Cerebellar nuclear complex (tissue), 1 donor: ENCODE measurements at places on chromosomes 11 and 22.

DNA sequence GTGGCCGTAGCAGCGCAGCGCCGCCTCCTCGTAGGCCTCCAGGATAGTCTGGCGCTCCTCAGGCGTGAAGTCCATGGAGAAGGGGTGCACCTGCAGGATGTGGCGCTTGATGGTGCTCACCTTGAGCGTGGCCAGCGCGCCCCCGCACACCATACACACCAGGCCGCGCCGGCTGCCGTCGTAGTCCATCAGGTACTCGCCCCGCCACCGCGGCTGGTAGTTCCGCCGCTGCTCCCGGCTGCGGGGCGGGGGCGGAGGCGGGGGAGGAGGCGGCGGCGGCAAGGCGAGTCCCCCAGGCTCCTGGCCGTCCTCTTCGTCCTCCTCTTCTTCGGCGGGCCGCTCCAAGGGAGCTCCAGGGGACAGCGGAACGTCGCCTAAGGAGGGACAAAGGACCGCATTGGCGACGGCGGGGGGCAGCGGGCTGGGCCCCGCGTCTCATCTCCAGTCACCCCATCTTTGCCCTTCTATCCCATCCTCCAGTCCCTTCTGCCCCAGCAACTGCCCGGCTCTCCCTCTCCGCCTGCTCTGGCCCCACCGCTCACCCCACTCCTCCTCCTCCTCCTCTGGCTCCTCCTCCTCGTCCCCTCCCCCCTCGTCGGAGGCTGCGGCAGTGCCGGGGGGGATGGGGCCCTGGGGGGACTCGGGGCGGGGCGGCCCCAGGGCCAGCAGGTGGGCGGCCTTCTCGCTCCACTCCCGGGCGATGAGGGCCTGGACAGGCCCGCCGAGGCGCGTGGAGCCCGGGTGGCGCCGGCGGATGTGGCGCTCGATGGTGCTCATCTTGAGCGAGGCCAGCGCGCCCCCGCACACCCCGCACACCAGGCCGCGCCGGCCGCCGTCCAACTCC, 4.9 kb downstream of the ZFTA start:
- no peak for DNase-seq

DNA sequence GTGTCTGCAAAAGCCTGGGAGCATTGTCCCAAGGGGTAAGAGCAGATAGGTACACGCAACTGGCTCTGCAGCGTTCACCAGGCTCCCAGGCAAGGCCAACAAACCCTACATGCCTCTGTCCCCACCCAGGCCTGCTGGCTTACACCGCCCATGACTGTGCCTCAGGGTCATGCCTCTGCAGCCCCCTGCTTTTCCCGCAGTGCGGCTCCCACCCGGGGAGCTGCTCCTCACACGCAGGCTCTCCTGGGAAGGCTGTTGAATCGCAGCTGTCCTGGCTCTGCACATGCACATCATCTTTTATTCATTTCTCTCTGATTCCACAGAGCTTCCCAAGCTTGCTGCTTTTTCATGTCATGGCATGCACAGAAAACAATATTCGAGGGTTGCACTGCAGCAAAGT, 29.2 kb upstream of the B3GAT1 start:
- DNase-seq = no peak

DNA sequence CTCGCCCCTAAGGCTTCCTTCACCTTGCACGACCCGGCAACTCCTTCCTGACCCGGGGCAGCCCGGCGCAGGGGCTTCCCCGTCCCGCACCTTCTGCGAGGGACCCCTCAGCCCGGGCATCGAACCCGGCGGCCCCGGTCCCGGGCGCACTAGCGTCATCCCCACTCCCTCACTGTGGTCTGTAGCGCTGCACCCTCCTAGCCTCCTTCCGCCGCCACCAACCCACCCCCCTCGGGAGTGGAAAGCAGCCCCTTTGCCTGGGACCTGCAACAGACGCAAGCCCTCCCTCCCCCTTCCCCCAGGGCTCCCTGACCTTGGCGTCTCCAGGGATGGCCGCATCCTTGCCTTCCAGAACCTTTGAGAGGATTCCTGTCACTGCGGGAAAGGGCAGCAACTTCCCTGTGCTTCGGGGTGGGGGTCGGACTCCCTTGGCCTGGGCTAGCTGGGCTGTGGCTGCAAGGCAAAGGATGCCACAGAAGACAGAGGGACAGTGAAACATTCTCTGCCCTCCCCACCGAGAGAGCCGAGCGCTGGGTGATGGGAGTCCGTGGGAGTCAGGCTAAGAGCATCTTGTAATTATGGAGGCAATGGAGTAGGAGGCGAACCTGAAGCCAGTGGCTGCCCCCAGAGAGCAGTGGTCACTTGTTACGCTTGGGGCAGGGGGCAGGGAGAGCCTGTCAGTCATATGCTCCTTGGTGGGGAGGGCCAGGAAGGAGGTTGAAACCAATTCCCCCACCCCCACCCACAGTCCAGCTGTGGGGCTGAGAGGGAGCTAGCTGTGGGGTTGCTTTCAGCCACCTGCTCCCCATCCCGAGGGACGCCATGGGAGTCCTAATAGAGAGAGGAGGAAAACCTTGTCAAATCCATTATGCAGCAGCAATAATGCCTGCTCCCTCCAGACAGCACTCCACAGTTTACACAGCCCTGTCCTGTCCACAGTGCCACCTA, 920 bp downstream of the TMEM132A start:
- DNase-seq = no peak

GRCh38 chr11:62925308-62925707, 4.1 kb upstream of the CHRM1 start:
- no peak for DNase-seq

DNA sequence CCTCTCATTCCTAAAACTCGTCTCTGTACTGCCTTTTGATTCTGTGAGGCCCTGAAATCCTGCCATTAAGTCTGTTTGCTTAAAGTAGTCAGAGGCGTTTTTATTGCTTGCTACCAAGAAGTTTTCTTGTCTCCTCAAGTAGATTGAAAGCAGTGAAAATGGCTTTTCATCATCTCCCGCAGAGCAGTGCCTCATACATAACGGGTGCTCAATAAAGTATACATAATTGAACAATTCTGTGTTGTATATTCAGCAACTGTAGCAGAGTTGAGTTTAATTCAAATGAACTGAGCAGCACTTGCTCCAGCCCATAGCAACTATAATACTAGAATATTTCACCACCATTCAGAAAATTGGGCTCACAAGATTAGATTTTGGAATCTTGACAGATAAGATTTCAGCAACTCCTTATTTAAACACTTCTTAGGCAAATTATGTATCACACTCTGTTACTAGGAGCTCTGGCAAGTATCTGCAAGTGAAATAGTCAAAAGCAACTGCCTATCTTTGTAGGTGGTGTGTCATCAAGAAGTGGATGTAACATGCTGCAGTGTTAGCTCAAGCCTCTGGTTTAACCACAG, 20.0 kb downstream of the FIBIN start:
- DNase-seq = no peak

- DNase-seq = no peak
Measured at GRCh38 chr22:42171417-42171816, 40.8 kb upstream of the CYP2D6 start.

- no peak for DNase-seq
Measured at GRCh38 chr22:23065069-23065451, 5.3 kb upstream of the GNAZ start.

GRCh38 chr11:118012083-118012669, 26.0 kb downstream of the IL10RA start:
- DNase-seq = no peak

DNA sequence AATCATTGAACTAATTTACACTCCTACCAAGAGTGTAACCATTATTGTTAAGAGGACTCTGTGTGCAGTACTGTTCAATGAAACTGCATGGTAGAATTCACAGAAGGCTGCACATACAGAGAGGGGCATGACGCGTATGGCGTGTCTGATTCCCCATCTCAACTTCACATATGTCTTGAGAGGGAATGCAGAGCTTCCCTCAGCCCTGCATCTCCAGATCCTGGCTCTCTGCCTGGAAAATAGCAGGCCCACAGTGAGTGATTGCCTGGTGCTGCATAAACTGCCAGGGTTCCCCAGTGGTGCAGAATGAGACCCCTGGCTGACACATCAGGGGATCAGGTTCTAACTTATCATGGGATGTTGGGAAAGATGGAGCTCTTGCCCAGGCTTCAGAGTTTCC, 260.2 kb upstream of the ISX start:
- DNase-seq = no peak

- DNase-seq = no peak
Measured at GRCh38 chr11:129995163-129995562, 7.5 kb downstream of the PRDM10 start.

DNA sequence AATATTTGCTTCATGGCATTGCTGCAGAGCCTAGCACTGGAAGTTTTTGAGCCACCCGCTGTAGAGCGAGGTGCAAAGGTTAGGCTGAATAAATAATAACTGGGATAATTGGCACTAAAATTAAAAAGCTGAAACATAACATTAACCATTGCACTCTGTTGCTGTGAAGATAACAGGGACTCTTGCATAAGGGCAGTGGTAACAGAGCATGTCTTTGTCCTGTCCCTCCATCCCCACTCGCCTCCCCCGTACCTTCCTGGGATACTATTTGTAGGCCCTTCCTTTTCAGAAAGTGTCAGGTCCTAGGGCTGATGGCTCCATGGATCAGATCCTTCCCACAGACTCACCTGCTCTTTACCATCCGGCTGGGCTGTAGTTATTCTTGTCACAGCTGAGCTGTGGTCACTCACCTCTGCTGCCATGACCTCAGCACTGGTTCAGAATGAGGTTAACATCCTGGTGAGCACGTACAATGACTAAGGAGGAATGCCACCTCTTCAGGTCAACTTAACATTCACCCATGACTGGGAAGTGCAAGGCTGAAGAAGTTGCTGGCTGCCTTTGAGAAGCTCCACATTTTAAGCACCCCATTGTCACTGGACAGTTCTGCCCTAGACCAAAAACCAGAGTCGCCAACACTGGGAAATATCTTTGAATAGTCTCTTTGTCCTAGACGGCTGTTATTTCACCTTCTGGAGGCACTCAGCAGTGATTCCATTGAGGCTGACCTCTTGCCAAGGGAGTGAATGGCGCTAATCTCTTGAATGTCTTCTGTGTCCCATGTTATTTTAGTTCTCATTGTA, 103.2 kb upstream of the KIRREL3 start:
- DNase-seq = no peak

DNA sequence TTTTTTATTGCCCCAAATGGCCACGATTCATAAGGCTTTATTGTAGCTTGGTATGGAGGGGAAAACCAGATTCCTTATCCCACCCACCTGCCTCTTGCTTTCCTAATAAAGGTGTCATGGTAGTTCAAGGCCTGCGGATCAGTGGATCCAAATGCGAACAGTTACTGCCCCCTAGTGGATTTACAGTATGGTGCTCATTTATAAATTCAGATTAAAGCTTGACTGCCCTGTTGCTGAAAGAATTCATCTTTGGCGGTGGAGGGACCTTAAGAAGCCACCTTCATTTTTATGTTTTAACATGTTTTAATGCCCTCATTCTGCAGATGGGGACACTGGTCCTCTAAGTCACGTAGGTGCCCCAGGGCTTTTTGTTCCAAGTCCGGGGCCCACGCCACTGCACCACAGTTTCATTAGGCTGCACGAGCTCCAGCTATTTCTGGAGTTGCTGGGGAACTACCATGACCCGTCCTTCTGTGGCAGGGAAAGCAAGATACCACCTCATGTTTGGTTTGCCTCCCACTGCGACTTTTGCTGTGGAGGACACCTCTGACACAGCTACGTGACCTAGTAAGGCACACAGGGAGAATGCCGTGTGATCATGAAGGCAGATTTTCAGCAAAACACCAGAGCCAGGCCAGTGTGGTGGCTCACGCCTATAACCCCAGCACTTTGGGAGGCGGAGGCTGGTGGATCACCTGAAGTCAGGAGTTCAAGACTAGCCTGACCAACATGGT, 15.6 kb upstream of the INCENP start:
- DNase-seq = peak; percentile 65

DNA sequence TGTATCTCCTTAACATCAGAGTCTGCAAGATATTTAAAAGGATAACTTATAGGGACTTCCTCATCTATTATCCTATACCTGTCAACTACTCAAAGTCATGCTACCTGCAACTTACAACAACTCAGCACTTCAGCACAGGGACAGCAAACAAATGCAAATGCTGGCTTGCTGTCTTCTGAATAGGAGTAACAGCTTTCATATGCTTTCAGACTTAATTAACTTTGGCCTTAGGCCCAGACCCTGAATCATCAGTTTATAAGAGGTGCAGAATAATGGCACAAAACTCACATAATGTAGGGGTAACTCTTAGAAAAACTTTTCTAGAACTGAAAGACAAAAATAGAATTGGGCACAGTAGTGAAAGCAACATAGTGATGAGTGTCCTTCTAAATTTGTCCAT, 953.4 kb downstream of the DLG2 start:
- DNase-seq = no peak

GRCh38 chr22:44729391-44730021, 22.9 kb upstream of the ARHGAP8 start:
- DNase-seq = no peak

DNA sequence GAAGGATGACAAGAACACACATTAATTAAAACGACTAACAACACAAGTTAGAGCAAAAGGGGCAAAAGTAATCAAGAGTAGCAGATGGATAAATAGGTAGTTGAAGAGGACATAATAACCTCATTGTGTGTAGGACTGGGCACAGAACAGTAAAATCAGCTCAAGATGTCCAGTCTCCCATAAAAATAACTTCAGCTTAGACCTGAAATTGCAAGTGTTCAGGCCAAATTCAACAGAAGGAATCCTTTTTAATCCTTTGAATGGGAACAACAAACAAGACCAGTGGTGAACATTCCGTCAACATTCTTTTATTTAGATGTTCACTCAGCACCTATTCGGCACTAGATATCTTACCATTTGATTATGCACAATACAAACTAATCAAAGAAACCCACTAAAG, 4.4 kb downstream of the MTMR2 start:
- no peak for DNase-seq

GRCh38 chr22:40957601-40958000, 6.4 kb downstream of the RBX1 start:
- no peak for DNase-seq

DNA sequence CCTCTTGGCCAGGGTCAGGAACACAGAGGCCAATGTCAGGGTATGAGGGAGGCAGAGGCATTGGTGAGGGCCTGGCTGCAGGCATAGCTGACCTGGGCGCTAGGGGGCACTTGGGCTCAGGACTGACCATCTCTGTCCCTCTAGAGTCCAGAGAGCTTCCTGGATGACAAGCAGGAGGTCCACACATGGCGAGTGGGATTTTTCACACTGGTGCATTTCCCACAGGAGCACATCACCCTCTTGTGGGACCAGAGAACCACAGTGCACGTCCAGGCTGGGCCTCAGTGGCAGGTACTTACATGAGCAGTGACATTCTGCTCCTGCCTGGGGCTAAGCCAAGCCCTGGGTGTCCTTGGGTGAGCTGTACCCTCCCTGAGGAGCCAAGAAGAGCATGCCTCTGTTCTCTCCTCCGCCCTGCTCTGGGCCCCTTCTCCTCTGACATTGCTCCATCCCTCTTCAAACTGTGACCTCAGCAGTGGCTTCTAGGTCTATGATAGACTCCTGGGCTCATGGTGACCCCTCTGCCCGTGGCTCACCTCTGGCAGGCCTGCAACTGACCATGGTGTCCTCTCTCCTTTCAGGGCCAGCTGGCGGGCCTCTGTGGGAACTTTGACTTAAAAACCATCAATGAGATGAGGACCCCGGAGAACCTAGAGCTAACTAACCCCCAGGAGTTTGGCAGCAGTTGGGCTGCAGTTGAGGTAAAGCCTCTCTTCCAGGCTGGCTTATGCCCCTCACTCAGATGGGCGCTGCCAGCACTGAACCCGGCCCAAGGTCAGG, 46.6 kb downstream of the OTOG start:
- no peak for DNase-seq

- no peak for DNase-seq
Measured at GRCh38 chr11:74162681-74163467, 7.9 kb downstream of the C2CD3 start.

GRCh38 chr22:37771081-37771480, 36.7 kb upstream of the GCAT start:
- no peak for DNase-seq
